Activated gamma-delta T cell treated with anti-CD3 and anti-CD28 coated beads, Interleukin-2, amount 50 U/mL, for 16 hours (primary cell): ENCODE measurements at places on chromosomes 3 and 15.

DNA sequence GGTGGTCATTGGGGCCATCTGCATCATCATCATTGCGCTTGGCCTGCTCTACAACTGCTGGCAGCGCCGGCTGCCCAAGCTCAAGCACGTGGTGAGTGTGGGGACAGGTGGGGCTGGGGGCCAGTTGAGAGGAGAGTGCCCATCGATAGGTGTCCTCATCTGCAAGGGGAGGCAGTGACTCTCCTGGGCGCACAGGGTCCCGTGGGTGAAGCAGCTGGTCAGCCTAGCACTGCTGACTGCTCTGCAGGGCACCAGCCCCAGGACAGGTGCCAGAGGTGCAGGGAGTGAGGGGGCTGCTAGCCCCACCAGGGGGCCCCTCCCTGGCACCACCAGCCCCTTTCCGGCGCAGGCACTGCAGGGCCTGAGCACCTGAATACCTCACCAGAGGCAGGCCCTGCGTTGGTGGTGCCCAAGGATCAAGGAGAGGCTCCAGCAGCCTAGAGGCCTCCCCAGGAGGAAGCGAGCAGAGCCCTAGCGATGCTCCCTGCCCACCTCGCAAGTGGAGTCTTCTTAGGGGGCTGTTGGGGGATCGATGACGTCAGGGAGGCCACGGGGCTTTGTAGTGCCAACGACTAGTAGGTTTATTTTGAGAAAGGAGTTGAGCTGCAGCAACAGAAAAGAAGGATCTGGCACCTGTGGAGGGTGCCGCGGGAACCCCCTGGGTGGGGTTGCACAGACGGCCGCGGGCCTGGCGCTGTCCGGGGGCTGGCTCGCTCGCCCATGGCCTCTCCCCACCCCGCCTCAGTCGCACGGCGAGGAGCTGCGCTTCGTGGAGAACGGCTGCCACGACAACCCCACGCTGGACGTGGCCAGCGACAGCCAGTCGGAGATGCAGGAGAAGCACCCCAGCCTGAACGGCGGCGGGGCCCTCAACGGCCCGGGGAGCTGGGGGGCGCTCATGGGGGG is 976 bp upstream of the ABTB1 start:
- DNase-seq = peak; percentile 17

GRCh38 chr3:46929324-46929723 is 47.2 kb downstream of the CCDC12 start:
- DNase-seq = no peak

DNA sequence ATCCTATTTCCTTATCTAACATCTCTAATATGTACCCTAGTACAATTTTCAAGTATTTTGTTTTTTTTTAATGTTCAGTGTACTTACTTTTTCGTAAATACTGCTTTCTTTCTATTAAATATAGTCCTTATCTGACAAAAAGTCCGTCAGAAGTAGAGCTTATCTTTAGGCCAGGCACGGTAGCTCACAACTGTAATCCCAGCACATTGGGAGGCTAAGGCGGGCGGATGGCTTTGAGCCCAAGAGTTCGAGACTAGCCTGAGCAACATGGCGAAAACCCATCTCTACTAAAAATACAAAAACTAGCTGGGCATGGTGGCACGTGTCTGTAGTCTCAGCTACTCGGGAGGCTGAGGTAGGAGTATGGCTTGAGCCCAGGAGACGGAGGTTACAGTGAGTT is 41.1 kb downstream of the USP3 start:
- DNase-seq = no peak

- DNase-seq = no peak
Observed at GRCh38 chr15:97153356-97153965, 807.0 kb upstream of the ARRDC4 start.

DNA sequence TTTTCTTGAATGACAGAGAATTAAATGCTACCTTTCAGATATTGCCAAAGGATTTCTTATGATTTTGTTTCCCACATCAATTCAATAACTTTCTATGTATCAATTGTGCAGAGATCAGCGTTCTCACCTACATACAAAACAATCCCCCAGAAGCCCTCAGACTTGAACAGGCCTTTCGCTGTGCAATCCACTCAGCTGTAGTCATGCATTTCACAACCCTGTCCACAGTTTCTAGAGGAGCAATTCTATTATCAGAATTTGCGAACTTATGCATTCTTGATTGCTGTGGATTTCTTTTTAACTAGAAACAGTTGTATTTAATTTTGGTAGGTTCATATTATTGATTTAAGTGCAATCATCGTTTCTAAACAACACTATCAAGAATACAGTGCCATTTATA is 13.7 kb upstream of the ALCAM start:
- no peak for DNase-seq

- no peak for DNase-seq
Observed at GRCh38 chr15:72098040-72098439, 19.9 kb downstream of the MYO9A start.

DNA sequence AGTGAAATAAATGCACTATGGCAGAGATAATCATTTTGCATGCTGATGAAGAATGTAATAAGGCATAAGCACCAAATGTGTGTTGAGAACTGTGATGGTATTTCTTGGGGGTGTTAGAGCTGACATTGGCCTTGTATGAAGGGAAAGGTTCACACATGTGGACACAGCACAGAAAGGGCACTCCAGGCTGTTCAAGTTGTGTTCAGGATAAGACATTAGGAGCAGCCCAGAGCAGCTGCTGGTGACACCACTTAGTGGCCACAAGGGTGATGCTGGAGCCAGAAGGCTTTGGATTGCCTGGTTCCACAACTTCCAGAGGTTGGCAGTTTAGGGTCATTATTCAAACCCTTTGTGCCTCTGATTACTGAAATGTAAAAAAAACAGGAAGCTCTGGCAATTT is 155.4 kb downstream of the GOLGA6L6 start:
- DNase-seq = no peak

GRCh38 chr15:33448961-33449606 is 138.3 kb downstream of the RYR3 start:
- DNase-seq = no peak

DNA sequence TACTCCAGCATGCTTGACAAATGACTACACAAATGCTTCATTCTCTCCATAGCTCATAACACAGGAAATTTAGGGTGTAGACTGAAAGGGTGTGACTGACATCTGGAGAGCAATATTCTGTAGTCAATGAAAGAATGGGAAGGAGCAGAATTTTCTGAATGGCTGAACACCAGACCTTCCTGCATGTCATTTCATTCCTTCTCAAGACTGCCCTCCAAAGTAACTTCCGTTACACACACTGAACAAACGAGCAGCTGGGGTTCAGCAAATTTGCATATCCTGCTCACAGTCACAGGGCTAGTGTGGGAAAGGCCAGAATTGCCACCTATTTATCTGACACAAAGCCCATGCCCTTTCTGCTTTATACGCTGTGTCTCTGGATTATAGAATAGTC is 325.0 kb upstream of the CFAP20DC start:
- no peak for DNase-seq

- DNase-seq = no peak
Observed at GRCh38 chr3:8317661-8318649, 183.7 kb upstream of the LMCD1 start.

- DNase-seq = no peak
Observed at GRCh38 chr3:72797773-72798543, 50.3 kb downstream of the SHQ1 start.

DNA sequence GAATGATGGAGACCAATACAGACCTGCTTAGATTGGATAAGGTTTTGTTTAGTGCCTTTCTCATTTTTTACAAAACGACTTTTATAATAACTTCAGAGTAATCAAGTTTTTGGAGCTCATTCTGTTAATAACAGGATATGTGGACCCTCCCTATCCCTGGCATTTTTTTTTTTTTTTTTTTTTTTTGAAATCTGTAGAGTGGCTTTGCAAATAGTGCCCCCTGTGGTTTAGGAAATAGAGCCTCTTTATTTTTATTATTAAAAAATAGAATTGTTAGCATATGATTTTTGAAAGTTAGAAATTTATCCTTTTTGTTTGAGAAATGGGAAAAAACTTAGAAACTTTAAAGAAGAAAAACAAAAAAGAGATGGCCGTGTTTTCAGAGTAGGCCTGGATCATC is 11.4 kb downstream of the SKIL start:
- DNase-seq = no peak

- no peak for DNase-seq
Observed at GRCh38 chr3:154779571-154779970, 300.5 kb upstream of the MME start.

DNA sequence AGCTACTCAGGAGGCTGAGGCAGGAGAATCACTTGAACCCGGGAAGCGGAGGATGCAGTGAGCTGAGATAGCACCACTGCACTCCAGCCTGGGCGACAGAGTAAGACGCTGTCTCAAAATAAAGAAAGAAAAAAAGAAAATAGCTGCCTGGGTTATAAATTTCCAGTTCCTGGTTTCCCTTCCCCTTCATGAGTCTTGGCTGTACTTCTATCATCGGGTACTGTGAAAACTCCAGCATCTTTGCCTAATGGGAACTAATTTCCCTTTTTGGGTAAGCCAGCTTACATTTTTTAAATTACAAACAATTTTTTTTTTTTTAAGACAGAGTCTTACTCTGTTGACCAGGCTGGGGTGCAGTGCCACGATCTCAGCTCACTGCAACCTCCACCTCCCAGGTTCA is 15.0 kb downstream of the DENND4A start:
- no peak for DNase-seq

GRCh38 chr15:98505611-98506031 is 142.7 kb upstream of the IGF1R start:
- DNase-seq = no peak

GRCh38 chr3:106242781-106243180 is 374.0 kb upstream of the CBLB start:
- no peak for DNase-seq

- no peak for DNase-seq
Observed at GRCh38 chr3:26484140-26484539, 138.4 kb upstream of the LRRC3B start.

GRCh38 chr3:15368561-15369135 is 36.3 kb upstream of the SH3BP5 start:
- no peak for DNase-seq

GRCh38 chr3:187281191-187281714 is 10.3 kb downstream of the MASP1 start:
- DNase-seq = no peak

DNA sequence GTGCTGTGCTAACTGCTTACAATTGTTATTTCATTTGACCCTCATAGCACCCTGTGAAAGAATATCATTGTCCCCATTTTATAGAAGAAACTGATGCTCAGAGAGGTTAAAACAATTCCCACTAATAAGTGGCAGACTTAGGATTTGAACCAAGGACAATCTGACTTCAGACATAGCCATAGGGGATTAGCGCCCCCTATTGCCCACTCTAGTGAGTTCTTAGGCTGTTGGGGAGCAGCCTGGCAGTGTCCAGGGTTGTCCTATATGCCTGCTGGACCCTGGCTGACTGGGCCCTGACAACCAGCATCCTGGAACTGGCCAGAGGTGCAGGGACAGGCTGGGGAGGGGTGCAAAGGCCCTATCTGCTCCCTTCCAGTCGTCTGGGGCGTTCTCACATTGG is 15.4 kb downstream of the DPH3 start:
- DNase-seq = no peak

GRCh38 chr15:45441686-45442085 is 63.3 kb upstream of the GATM start:
- DNase-seq = no peak

DNA sequence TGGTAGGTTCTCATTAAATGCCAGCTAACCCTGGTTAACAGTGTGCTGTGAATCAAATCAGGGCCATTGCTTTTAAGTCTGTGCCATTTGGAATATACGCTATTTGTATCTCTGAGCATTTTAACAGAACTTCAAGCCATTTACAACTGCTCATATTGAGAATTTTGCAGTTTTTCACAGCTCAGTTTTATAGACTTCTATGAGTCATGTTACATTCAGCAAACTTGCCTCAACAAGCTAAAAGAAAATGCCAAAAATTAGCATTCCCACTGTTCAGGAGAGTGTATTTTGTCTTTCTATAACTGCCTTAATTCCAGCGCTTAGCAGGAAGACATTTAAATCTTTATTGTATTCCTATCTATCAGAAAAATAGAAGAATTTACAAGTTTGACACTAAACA is 196.4 kb downstream of the GBE1 start:
- DNase-seq = no peak

DNA sequence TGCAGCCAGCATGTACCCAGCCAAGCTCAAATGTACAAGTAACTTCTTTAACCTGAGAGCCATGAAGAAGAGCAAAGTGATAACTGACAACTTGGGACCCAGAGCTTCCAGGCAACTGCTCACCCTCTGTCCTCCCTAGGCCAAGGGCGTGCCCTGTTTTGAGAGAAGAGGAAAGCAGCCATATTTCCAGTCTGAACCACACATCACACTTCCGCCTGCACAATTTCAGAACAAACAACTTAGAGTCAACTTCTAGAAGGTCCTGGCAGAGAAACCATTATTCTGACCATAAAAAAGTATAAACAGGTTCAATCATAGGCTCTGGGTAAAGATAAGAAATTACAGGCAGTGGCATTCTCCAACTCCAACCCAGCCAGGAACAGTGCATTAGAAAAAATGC is 50.1 kb downstream of the ITGB5 start:
- no peak for DNase-seq

- DNase-seq = no peak
Observed at GRCh38 chr3:172987273-172987672, 153.8 kb downstream of the SPATA16 start.

- no peak for DNase-seq
Observed at GRCh38 chr3:178440043-178440442, 96.2 kb upstream of the KCNMB2 start.

GRCh38 chr3:168341192-168341815 is 245.6 kb upstream of the GOLIM4 start:
- DNase-seq = no peak

DNA sequence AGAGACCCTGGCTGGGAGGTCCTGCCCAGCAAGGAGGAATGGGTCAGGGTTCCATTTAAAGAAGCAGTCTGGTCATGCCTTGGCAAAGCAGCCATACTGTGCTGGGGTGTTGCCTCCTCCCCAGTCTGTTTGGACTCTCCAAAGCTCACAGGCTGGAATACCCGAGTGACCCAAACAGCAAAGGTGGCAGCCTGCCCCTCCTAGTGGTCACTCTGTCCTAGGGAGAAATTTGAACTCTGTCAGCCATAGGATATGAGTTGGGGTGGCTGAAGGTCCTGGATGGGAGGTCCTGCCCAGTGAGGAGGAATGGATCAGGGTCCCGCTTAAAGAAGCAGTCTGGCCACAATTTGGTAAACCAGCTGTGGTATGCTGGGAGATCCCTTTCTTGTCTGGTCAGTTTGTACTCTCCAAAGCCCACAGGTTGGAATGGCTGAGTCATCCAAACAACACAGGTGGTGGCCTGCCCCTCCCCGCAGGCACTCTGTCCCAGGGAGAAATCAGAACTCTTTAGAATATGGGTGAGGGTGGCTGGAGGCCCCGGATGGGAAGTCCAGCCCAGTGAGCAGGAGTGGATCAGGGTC is 45.0 kb downstream of the CCR1 start:
- no peak for DNase-seq

- no peak for DNase-seq
Observed at GRCh38 chr15:78454992-78455391, 17.0 kb downstream of the IREB2 start.

DNA sequence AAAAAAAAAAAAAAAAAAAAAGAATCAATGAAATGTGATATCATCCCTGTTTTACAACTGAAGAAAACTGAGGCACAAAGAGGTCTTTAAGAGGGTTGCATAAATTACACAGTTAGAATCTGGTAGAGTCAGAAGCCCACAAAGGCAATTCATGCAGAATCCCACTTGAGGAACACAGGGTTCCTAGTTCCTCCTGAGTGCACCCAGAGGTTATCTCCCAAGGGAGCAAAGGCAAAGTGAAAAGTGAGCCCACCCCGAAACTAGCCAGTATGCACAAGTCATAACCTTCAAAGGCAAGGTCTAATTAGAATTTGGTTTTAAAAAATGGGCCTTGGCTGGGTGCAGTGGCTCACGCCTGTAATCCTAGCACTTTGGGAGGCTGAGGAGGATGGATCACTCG is 37.8 kb downstream of the AP3S2 start:
- DNase-seq = no peak
